Osteoblast (primary cell): ENCODE measurements at places on chromosomes 12 and 14.

DNA sequence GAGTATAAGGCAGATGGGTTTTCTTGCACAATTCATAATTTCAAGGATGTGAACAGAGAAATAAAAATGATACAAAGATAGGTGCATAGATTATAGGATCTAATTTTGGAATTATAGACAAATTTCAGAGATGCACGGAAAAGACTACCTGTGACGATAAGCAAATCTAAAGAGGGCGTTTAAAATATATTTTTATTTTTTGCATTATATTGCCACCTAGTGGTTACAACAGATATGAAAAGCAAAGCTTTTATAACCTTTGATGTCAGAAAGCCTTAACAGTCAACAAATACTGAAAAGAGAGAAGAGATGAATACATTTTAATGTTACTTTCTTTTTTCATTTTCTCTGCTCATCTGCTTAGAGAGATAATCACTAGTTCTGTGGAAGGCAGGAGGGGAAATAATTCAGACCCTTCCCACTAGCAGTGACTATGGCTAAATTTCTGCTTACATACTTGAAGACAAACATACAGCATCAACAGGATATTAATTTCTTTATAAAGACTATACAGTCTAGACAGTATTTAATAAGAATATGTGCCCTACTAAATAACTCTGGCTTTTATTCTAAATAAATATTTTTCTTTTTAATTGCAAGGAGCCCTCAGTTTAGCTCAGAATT, 46.3 kb downstream of the NTS start:
- peak; percentile 60 for DNase-seq

DNA sequence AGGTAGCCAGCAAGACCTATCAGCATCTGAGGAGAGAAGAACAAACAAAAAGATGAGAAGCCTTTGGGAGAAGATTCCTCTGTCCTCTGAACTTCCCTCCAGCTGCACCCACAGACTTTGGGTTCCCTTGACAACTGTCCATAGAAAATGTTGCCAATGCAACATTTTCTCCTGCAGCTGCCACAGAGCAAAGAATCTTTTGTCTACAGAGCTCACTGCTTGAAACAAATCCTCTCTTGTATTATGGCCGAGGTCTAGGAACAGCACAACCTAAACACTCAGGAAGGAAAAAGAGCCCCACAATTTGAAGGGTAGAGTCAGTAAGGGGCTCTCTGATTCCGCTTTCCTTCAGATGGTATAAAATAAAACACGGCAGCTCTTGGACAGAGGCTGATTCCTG, 14.3 kb downstream of the POMT2 start:
- DNase-seq, result no peak

- DNase-seq, result no peak
Observed at GRCh38 chr12:2739832-2740641, 54.7 kb upstream of the FKBP4 start.

DNA sequence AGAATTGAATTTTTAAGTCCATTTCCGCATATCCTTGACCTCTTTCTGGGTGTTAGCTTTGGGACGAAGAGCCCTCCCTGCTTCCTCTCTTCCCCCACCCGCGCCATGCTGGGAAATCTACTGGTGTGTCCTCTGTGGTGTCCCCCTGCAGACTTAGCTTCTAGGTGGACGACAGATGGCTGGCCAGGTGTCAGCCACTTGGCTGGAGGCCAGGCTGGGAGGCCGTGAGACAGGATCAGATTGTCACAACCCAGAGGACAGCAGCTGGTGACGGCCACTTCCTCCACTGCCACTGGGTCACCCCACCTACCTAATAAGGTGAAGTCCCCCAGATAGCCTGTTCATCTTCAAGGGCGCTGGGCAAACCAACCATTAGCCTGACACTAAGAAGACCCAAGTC, 13.3 kb upstream of the DTX1 start:
- no peak for DNase-seq

DNA sequence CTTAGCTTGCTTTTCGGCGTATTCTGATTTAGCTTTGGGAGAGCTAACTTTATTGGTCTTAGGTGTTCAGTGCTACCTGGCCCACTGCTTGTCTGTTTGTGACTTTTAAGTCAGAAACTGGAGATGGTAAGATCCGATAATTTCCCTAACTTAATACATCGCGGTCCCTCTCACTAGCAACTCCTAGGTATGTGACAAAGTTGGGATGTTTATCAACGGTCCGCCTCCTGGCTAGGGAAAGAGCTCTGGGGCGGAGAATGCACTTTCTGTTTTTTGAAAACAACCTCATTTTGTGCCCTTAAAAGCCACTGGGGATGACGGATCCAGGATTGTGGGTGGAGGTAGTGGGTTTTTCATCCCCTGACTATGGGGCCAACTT, 1.2 kb downstream of the CDKN1B start:
- peak; percentile 81 for DNase-seq

- DNase-seq, result peak; percentile 63
Observed at GRCh38 chr14:92964124-92965109, 41.5 kb downstream of the CHGA start.

- DNase-seq, result peak; percentile 47
Observed at GRCh38 chr14:74618078-74618952, 6.3 kb upstream of the LTBP2 start.

DNA sequence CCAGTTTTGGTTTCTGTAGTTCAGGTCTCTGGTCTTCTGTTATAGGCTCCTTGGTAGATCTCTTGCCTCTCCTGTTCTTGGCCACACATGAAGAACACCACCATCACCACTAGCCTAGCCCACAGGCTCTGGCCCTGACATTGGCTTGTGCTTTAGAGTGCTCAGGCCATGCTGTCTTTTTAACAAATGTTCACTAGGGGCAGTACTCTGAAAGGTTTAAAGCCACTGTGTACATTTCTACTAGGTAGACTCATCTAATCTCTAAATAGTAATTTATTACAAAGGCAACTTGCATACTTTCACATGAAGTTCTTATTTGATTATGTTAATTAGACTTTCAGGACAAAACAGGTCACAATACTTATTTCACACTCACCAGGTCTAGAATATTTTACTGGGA, 38.3 kb downstream of the PDE6H start:
- no peak for DNase-seq

DNA sequence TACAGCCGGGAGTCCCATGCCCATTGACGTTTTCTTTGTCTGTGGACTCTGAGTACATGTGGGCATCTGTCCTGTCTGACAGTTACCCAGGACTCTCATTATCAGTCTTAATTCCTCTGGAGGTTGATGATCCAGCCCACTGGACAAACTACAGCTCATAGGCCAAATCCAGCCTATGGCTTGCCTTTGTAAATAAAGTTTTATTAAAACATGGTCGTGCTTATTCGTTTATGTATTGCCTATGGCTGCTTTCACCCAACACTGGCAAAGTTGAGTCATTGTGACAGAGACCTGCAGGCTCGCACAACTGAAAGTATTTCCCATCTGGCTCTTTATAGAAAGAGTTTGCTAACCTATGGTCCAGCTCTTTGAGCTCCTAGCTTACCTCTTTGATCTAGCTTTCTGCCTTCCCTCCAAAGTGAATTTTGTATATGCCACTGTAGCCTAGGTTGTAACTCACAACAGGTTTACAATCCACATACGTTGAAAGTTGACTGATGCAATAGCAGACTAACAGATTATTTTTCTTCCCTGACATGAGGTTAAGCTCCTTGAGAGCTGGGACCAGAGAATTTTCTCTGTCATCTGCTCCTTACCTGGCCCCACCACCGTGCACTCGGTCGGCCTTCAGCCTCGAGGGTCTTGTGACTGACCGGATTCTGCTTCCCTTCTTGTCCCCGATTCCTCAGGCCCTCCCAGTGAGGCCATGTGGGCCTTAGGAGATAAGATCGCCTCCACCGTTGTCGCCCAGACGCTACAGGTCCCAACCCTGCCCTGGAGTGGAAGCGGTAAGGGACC, 57.3 kb downstream of the ACACB start:
- no peak for DNase-seq

GRCh38 chr14:23299211-23299957, 3.3 kb downstream of the PPP1R3E start:
- DNase-seq, result no peak

DNA sequence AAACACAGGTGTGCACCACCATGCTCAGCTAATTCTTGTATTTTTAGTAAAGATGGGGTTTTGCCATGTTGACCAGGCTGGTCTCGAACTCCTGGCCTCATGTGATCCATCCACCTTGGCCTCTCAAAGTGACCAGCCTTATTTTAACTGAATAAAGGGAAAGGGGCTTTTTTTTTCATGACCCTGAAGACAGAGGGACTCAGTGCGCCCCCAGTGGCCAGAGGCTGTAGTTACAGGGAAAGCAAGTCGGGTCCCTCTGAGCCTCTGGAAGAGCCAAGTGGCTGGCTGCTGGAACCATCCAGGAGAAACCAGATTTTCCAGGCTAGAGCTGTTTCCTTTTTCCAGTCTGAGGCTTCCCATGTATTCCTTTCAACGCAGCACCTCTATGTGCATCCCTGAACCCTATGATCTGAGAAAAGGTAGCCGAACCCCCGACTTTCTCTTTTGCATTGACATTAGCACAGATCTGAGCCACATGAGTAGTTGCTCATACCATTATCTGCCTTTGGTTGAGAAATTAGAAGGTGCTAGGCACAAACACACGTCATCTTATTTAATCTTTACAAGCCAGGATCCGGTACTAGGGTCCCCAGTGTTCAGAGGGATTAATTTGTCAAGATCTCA, 342.7 kb downstream of the CACNA1C start:
- DNase-seq, result no peak

GRCh38 chr14:94423453-94424056, 29.0 kb downstream of the SERPINA11 start:
- no peak for DNase-seq

DNA sequence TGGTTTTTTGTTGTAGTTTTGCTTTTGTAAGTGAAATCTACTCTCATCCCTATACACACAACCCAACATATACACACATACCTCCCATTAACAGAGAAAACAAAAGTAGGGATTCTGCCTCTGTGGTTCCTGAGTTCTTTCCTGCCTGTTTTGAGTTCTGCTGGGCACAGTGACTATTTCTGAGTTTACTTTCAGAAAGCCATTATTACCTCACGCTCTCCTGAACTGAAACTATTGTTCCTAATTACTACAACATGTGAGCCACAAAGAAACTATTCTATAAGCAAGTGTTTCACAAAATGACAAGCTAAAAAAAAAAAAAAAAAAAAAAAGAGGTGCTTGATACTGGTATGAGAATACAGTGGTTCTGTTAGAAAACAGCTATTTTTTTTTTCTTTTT, 110.9 kb downstream of the ALG10B start:
- DNase-seq, result no peak

- DNase-seq, result no peak
Observed at GRCh38 chr12:4153343-4153892, 120.1 kb upstream of the CCND2 start.

DNA sequence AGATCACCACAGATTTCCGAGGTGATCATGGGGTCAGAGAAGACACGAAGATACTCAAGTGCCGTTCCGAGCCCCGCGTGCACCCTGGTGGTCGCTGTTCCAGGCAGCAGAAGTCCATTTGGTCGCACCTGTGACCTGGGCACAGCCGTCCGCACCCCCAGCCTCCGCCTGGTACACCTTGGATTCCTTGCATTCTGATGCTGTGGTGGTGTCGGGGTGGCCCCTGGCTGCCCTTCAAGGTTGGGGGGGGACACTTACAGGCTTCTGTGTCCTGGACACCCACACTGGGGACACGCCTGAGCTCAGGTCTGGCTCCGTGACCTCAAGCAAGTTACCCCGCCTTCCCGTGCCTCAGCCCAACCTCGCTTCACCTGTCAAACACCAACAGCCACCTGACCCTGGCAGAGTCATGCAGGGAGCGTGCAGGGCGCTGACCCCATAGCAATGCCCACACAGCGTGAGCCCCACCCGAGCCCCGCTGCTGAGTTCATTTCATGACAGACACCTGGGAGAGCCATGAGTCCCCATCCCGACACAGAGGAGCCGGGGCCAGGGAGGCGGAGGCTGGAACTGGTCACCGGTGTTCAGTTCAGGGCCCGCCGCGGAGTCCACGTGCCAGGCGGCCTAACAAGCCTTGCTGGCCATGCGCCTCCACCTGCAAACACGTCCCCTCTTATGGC, 17.9 kb upstream of the GALNT9 start:
- no peak for DNase-seq

GRCh38 chr12:75964150-75964549, 67.4 kb downstream of the PHLDA1 start:
- DNase-seq, result no peak

GRCh38 chr12:92605621-92606170, 97.1 kb upstream of the PLEKHG7 start:
- DNase-seq, result no peak

- no peak for DNase-seq
Observed at GRCh38 chr14:56817396-56817921, 7.2 kb upstream of the OTX2 start.

DNA sequence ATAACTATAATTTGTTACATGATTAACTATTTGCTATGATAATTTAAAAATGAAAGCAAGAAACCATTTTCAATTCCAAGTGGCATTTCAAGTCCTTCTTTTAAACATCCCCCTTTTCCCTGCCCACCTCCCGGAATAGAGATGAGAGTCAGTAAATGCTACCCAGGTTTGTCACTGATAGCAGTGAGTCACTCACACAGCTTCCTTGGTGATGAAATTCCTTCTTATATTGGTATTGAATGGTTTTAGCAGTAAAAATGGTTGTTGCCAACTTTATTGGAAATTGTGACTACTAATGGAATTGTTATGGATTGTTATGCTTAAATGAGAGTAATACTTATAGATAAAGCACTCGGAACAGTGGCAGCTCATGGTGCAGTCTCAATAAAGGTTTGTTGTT, 90.5 kb downstream of the PPM1A start:
- DNase-seq, result no peak

- peak; percentile 99 for DNase-seq
Observed at GRCh38 chr12:31590642-31591379, at the start of gene DENND5B. DENND5B (minus strand) TSS chr12:31591136; CDS start chr12:31590832, 304 bp downstream.

DNA sequence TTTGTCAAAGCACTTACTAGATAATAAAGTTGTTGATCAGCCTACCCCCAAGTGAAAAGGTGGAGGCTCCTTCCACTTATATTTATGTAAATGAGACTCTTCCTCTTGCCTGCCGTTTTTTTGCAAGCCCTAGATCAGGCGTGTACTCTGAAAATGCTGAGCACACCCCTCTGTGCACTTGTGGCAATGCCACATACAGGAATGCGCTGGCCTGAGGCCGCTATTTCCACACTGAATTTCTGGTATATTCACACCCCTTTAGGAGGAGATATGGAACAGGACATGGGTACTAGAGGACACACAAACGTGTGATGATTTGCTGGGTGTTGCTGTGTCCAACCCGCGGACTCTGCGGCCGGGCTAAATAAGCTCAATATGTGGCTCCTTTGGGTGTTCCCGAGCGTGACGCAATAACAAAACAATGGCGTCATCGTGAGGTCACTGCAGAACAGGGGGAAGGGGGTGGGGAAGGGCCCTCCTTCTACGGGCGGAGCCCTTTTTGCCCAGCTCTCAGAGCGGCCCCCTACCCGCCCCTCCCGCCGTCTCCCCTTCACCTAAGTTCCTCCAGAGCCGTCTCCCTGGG, 554 bp upstream of the TSPAN31 start:
- peak; percentile 69 for DNase-seq

DNA sequence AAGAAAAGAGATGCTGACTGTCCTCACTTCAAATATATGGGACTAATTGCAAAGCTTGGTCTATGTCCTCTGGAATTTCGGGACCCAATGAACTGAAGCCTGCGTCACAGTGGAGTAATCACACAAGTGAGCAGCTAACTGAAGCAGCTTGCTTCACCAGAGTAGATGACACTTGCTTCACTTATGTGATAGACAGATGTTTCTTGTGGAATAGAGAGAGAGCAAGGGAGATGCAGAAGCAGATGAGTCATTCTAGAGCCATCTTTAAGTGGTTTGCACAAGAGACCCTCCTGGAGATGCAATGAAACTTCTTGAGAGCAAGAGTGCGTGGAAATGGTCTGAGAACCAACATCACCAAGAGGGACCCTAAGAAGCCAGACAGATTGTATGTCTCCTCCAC, 1537.1 kb upstream of the FLRT2 start:
- DNase-seq, result no peak

- DNase-seq, result no peak
Observed at GRCh38 chr14:95494456-95494855, 22.0 kb downstream of the SYNE3 start.
